T-helper 17 cell (primary cell): ENCODE measurements at places on chromosomes 2 and 18. TPM values are rescaled to one million over a fixed set of nuclear protein-coding genes. Genes with fewer than 3 reads are reported as not detected.

Gene MTLN
- 20.6 TPM for total RNA-seq

- DNase-seq = no peak
These were observed 74.2 kb upstream of the LAPTM4A start for GRCh38 chr2:20125616-20126015.

DNA sequence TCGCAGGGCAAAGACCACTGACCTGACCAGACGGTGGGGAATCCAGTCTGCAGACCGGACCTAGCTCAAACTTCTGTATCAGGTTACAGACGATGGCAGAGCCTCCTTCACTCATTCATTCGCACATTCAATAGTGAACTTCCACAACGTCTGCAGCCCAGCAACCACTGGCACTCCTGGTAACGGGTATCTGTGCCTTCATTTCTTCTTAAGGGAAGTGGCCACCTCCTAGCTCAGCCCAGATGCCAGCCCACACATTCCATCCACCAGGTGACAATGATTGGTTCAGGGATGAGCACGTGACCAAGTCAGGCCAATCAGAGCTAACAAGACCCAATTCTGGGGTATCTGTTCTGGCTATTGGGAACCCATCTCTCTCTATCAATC, 15.9 kb upstream of the ARMC9 start:
- DNase-seq = no peak

DNA sequence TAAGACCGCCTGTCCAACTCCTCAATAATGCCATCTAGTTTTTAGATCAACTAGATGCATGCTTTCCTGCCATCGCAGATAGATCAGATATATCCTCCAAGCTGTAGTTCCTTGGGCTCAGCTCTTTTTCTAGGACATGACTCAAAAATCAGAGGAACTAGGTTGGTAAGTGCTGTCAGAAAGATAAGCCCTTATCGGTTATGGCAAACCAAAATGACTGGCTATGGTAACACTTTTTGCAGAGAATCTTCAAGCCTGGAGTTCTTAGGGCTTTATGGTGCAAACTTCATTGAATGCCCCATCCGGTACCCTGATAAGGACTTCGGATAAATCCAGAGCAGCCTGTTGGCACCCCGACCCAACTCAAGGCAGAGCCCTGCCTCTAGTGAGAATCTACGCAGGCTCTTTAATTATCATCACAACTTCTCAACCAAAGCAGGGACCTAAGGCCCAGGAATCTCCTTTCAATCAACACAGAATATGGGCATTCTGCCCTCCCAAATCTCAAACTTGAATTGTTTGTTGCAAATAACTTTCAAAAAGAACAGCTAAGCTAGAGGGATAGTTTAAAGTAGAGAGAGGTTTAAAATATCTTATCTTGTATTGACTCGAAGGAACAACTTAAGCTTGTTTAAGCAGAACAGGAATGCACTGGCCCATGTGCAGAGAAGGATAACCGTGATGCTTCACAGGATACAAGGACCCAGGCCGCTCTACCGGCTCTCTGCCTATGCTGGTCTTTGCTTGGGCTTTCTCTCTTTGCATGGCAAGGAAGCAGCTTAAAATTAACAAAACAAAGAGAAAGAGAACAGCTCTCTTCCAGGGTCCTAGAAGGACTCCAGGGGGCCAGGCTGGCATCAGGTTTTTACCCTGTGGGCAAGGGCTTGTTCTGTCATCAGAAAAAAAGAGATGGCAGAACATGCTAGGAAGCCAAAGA, 3.4 kb upstream of the CYP1B1 start:
- DNase-seq = no peak

GRCh38 chr2:149146876-149147275, 108.4 kb downstream of the LYPD6B start:
- DNase-seq = no peak
